ENCODE measurements at places on chromosomes 7 and 10.

DNA sequence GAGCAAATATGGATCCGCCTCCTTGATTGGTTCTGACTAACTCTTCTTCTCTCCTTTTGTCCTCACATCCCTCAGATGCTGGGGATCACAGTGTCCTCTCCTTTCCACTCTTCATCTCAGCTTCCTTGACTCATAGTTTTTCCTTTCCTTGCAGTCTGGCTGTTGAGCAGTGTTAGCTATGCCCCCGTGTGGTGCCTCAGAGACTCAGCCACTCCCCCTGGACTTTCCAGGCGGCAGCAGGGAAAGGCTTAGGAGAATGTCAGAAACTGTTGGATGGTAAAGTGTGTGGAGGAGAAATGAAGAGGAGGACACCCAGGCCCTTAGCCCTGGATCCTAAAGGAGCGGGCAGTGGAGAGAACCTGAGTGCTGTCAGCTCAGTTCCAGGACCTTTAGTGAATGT lies 267.5 kb downstream of the CELF2 start:
- no peak for ATAC-seq

DNA sequence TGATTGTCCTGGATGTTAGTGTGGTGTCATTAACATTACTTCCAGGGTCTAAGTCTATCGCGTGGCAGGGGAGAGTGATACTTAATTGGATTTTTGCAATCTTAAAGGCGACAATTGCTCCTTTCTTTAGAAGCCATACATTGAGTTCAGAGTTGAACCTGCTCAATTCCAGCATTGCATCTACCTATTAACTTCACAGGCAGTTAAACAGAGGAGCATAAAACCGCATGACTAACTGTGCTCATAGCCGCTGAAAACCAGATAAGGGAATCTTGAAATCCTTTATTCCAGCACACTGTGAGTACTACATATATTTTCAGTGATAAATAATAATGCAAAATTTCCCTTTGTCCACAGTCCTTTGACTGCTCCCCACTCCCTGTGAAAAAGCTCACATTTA lies 255.3 kb downstream of the STK31 start:
- no peak for ATAC-seq

- ATAC-seq: peak; percentile 39
These were observed 1.8 kb downstream of the GRK5 start for GRCh38 chr10:119209035-119209735.

DNA sequence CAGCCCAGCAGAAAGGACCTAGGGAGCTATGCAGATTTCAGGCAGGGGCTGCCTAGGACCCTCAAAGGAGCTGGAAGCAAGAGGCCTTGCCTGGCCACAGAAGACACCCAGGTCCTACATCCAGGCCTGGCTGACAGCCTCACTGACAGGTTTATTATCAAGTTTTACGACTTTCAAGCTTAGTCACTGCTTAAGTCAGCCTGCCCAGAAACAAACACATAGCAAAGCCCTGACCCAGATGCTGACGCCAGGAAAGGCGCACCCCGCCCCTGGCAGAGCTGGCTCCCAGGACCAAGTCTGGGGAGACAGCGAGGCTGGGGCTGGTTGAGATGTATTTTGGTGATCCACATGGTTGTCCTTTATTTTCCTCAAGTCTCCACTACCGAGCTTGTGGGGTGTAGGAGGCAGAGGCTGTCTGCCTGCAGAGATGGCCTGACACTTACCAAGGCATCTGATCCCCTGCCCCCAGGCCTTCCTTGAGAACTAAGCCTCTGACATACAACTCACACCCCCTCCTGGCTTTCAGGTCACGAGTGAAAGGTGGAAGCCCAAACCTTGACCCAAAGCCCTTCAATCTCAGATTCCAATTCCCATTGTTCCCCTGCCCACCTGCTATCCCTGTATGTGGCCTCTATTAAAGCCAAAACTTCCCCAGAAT lies 80.7 kb upstream of the EMX2 start:
- no peak for ATAC-seq

DNA sequence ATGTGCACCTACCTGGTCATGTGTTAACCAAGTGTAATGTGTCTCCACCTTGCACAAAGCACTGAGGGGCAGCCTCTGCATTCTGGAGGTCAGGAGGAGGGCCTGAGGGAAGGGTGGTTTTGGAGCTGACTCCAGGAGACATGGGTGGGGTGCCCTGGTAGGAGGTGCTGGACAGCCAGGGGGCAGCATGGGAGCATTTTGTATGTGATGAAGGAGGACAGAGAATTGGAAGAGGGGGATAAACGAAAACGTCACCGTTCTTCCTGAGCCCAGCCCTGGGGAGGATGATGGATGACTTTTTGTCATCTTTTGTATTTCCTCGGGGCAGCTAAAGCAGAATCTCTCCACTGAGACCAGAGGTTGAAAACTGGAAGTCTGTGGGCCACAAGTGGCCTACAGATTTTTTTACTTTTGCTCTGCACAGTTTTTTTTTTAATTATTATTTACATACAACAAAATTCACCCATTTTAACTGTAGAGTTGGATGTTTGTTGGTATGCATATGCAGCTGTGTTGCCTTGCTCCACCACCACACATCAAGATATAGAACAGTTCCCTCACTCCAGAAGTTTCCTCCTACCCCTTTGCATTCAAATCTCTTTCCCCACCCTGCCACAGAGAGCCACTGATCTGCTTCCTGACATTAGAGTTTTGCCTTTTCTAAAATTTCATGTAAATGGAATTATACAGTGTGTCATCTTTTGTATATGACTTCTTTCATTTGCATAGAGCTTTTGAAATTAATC lies 242.5 kb downstream of the VTI1A start:
- ATAC-seq: no peak

DNA sequence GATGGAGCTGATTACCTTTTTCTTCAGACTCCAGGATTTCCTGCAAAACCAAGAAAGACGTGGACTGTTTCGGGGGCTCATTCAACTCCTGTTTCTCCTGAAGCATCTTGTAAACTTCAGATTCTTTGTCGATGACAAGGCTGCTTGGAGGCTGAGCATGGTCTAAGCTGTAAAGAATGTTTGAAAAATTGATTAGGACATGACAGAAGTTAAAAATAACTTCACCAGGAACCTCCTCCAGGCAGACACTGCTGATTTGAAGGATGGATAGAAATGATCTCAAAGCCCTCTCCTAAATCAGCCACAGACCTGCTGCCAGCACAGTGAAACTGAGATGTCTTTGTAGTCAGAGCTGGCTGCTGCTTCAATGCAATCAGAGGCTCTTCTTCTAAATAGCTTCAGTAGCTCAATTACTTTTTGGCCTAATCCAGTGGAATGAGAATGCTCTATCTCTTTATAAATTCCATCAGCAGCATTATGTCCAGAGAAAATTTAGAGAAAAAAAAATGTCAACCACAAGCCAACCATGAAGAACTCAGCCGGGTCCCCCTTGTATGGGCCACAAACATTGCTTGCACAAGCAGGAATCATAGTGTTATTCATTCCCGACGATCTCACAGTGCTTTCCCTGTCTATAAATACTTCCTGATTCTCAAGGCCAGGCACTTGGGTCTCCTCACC lies 43.5 kb downstream of the PDLIM1 start:
- ATAC-seq: no peak

DNA sequence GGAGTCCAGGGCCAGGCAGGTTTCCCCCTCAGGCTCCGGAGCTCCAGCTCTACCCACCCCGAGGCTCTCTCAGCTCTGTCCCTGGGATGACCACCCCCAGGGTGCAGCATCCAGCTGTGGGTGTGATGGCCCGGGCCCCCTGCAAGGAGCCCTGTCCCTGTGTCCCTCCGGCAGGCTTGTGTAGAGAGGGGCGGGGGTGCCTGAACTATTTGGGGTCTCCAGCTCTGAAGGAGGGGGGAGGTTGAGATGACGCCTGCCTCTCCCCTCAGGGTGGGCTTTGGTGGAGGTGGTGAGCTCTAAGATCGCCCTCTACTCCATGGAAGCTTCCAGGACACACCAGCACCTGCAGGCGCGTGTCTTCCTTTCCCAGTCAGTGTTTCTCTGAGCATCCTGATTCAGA lies 39.4 kb downstream of the ADRA2A start:
- ATAC-seq: no peak

DNA sequence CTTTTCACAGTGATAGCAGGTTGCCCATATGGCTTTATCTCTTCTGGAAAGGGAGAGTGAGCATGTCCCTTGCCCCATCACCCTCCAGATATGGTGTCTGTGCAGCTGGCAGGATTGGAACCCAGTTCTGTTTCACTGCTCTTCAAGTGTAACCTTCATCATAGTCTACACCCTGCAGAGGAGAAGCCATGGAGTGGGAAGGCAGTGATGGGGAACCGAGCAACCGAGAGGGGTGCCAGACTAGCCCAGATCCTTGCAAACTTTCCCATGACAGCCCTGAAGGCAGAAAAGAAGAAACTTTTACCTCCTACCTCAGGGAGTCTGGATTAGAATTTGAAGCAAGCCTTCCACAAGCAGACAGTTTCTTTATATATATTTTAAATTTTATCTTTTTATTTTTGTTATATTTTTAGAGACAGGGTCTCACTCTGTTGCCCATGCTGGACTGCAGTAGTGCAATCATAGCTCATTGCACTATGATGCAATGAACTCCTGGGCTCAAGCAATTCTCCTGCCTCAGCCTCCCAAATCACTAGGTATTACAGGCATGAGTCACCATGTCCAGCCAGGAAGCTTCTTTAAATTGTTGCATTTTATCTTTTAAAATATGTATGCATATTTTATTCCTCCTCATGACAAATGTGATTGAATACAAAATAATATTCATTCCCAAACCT lies 133.3 kb downstream of the KCNMA1 start:
- ATAC-seq: no peak

GRCh38 chr10:93573924-93574323 lies 7.5 kb downstream of the FFAR4 start:
- no peak for ATAC-seq

DNA sequence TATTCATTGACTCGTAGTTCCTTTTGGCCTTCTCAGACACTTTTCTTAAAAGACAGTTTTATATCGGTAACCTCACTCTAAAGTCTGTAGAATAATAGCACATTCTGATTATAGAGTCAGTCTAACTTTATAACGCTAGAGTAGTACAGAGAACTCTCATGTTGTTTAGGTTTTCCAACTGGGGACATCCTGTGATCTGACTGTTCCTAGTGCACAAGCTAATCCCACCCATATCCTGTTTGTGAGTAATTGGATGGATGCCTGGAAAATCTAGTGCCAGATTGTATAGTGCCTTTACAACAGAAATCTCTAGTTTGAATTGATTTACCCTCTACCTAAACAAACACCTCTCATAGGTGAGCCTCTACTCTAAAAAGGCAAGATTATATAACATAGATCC lies 107.4 kb downstream of the ZEB1 start:
- no peak for ATAC-seq

DNA sequence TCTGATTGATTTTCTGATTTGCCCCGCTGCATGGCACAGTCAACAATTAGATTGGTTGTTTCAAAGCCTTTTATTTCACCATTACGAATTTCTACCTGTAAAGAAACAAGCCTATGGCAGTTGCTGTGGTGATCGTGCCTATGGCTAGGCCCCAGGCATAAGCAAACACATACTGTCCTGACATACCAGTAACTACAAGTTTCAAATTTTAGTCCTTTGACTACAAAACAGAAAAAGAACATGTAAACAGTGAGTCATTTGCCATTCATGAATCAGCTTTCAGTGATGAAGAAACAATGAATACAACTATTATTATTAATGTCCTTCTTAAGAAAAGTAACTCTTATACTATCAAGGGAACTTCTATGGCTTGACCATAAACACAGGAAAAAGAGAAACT lies 168.0 kb upstream of the LRRN3 start:
- ATAC-seq: peak; percentile 44

DNA sequence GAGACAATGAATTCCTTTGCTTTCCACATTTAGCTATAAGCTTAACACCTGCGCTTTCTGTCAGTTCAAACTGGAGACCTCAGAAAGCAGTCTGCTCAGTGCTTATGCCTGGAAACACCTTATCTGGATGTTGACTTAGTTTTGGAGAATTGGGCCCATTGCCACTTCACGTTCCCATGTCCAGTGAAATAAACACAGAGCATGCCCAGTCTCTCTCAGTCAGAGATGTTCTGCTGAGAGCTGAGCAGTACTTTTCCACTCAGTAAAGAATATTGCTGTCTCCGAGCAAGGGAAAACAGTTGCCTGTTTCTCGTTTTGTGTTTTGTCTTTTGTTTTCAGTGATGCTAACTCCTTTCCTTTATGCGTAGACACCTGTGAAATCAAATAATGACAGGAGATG lies 83.2 kb upstream of the PRR15 start:
- no peak for ATAC-seq

DNA sequence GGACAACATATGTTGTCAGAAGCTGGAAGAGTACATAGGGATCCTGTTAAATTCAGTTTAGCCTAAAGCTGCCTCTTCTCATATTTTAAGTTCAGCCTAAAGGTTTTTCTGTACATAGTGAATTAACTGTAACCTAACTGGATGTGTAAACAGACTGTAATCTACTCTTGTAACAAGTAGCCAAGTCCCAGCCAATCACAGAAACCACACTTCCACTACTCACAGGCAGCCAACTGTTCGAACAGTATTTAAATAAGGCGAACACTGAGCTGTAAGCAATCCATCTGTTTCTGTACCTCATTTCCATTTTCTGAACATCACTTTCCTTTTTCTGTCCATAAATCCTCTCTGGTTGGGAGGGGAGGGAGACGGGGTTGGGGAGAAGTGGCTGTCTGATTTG lies 15.0 kb upstream of the STN1 start:
- no peak for ATAC-seq

- ATAC-seq: no peak
These were observed 60.3 kb upstream of the TAC1 start for GRCh38 chr7:97671571-97671970.

- no peak for ATAC-seq
These were observed 182.2 kb downstream of the WDR11 start for GRCh38 chr10:121033366-121033765.

GRCh38 chr7:50661345-50662040 lies 96.3 kb upstream of the DDC start:
- peak; percentile 15 for ATAC-seq

- ATAC-seq: no peak
These were observed 78.0 kb downstream of the PRKAG2 start for GRCh38 chr7:151798851-151799448.

- no peak for ATAC-seq
These were observed 43.7 kb downstream of the CPVL start for GRCh38 chr7:29102558-29103151.

DNA sequence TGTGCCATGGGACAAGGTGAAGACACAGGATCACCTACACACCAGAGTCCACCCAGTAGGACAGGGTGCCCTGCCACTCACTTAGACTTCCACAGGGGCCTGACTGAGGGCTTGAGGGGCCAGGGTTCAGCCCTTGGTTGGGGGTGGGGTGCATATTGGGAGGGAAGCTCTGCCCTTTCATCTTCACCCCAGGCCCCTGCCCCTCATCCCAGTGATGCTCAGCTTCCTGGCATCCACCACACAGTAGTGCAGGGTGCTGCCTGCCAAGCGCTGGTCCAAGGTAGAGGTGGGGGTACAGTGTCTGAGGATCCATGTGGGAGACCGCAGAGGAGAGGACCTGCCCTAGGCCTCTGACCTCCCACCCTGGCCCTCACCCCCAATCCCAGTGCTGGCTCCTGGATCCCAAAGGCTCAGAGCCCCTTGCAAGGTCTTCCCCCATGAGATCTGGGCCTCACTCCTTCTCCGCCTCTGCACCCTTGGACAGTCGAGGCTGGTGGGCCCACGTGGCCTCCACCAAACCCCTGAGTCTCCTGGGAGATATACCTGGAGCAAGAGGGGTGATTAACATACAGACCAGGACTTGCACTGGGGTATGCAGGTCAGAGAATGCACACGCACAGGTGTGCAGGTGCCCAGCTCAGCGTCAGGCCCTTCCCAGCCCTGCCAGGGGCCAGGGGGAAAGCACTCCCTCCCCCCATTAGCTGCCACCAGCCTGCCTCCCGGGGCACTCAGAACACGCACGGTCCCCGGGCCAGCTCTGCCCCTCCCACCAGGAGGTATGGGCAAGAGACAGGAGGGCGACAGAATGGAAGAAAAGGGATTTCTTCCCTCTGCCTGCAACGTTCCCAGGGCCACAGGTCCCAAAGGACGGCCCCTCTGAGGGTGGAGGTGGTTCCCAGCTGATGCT lies 8.6 kb upstream of the IRF5 start:
- ATAC-seq: no peak

All from activated CD4-positive, CD25-positive, alpha-beta regulatory T cell treated with anti-CD3 and anti-CD28 coated beads, Interleukin-2, amount 50 U/mL, for 24 hours (primary cell).